ENCODE measurements at places on chromosomes 7 and 10. TPM values are rescaled to one million over a fixed set of nuclear protein-coding genes. Genes with fewer than 3 reads are reported as not detected.

DNA sequence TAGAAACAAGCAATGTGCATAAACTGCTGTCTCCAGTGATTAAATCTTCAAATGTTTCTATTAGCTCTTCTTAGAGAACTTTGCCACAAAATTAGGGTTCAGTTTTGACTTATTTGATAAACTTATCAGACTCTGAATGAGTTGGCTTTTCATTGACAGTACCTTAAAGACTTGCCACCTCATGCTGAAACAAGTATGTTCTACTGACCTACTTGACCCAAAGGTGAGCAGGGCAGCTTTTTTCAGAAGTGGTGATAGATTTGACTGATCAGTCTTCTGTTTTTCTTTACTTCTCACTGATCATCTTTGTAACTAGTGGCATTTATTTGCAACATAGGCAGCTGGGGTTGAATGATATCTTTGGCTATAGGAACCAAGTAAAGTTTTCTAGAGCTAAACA lies 7.8 kb downstream of the ZNF277 start:
- DNase-seq: no peak
- no peaks in the 10 kb centered on the region for H3K27me3 ChIP-seq
- H3K4me1 ChIP-seq: no peaks in the 10 kb centered on the region

GRCh38 chr10:72009425-72010081 lies 45.4 kb downstream of the CHST3 start:
- no peaks in the 10 kb centered on the region for H3K27me3 ChIP-seq
- no peak overlapping the region for H3K27ac ChIP-seq
- DNase-seq: no peak
- no peak overlapping the region for H3K4me3 ChIP-seq
- H3K36me3 ChIP-seq: no peaks in the 10 kb centered on the region

- peaks cover 43% of the 10 kb centered on the region for H3K36me3 ChIP-seq
- no peak overlapping the region for H3K27ac ChIP-seq
- H3K4me1 ChIP-seq: no peaks in the 10 kb centered on the region
- H3K27me3 ChIP-seq: no peaks in the 10 kb centered on the region
- no peak for DNase-seq
Measured at GRCh38 chr10:86461963-86462804, 59.4 kb downstream of the WAPL start.

DNA sequence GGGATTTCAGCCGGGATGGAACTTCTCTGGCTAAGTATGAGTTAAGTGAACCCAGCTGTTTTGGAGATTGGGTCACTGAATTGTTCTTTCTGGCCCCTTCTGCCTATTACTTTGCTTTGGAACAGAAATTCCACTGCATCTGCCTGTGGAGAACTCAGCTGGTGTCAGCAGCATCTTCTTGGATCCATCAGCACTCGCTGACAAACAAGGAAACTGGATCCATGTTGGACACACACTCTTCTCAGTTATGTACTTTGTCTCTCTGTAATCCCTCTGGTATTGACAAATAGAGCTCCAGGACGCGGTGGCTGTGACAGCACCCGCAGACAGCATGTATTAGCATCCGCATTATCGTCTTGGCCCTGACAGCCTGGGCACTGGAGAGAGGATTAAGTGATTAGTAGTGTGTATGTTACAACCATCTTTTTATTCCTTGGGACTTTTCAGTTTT lies 73.0 kb upstream of the BMPER start:
- no peak for DNase-seq
- H3K27ac ChIP-seq: no peak overlapping the region
- H3K27me3 ChIP-seq: no peaks in the 10 kb centered on the region
- no peak overlapping the region for H3K4me3 ChIP-seq
- H3K4me1 ChIP-seq: no peaks in the 10 kb centered on the region

GRCh38 chr7:120442838-120443237 lies 169.9 kb downstream of the KCND2 start:
- H3K36me3 ChIP-seq: no peaks in the 10 kb centered on the region
- no peaks in the 10 kb centered on the region for H3K4me1 ChIP-seq
- no peaks in the 10 kb centered on the region for H3K27me3 ChIP-seq
- no peak for DNase-seq
- H3K27ac ChIP-seq: no peak overlapping the region

DNA sequence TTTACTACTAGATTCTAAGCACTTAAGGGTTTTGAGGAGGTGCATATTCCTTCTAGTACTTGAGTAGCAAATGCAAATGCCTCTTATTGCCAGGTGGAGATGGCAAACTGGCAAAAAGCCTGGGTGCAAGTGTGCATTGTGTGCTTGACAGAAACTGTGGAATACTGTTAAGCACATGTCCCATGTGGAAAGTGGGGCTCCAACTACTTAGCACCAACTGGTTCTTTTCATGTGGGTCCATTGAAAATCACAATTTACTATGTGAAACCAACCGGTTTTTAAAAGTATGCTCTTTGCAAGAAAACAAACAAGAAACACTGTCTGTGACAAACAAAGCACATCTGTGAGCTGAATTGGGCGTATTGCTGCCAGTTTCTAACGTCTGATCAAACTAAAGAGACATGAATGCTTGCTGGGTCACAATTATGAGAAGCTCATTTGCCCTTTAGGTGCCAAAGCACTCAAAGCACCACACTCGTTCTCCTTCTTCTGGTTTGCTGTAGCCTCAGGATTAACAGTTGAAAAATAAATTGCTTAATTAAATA lies 197.4 kb downstream of the SEMA3E start:
- H3K36me3 ChIP-seq: no peaks in the 10 kb centered on the region
- H3K4me3 ChIP-seq: no peak overlapping the region
- DNase-seq: no peak
- H3K27ac ChIP-seq: no peak overlapping the region
- no peaks in the 10 kb centered on the region for H3K27me3 ChIP-seq

- H3K4me3 ChIP-seq: no peak overlapping the region
- H3K36me3 ChIP-seq: no peaks in the 10 kb centered on the region
- H3K4me1 ChIP-seq: peaks cover 5% of the 10 kb centered on the region
- no peak for DNase-seq
- H3K27ac ChIP-seq: no peak overlapping the region
- H3K27me3 ChIP-seq: no peaks in the 10 kb centered on the region
Measured at GRCh38 chr10:11586170-11586569, 25.3 kb downstream of the USP6NL start.

GRCh38 chr7:24721481-24722001 lies 35.7 kb downstream of the GSDME start:
- no peak overlapping the region for H3K27ac ChIP-seq
- DNase-seq: no peak
- no peaks in the 10 kb centered on the region for H3K4me1 ChIP-seq
- H3K4me3 ChIP-seq: no peak overlapping the region
- no peaks in the 10 kb centered on the region for H3K36me3 ChIP-seq

- no peak overlapping the region for H3K27ac ChIP-seq
Measured at GRCh38 chr10:72328045-72328828, 26.5 kb downstream of the DNAJB12 start.

GRCh38 chr10:29254123-29255046 lies 34.5 kb upstream of the LYZL1 start:
- H3K27me3 ChIP-seq: no peaks in the 10 kb centered on the region
- no peaks in the 10 kb centered on the region for H3K4me1 ChIP-seq
- H3K27ac ChIP-seq: no peak overlapping the region
- H3K4me3 ChIP-seq: no peak overlapping the region

DNA sequence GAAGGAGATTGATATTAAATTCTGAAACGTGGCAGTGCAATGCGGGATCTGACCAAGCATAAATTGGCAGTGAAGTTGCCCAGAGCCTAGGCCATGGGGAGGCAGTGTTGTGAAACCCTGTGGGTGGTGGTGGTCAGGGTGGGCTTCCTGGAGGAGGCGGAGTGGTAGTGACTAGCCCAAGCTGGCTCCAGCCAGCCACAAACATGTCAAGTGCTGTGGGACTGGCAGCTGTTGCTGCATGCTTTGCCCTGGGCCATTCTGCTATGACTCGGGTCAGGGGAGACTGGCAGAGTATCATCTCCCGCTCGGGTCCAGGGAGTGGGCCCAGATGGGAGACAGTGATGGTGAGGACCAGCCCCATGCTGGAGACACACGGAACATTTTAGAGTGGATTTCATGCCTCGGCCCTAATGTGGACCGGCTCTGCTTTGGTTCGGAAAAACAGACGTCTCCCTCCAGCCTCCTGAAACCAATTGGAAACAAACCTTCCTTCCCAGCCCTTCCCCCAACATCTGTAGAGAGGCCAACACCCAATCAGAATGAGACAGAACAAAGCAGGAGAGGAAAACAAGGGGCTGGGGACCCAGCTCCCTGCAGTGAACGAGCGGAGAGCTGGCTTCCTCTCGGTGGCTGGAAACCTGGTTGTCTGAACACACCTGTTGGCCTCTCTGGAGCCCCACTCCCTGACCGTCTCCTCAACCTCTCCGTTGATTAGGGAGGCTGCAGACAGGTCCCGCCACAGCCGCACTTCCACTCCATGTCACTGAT lies 58.2 kb downstream of the TMEM270 start:
- no peaks in the 10 kb centered on the region for H3K27me3 ChIP-seq
- H3K4me3 ChIP-seq: no peak overlapping the region
- no peak for DNase-seq
- no peaks in the 10 kb centered on the region for H3K4me1 ChIP-seq
- no peak overlapping the region for H3K27ac ChIP-seq
- H3K36me3 ChIP-seq: no peaks in the 10 kb centered on the region

GRCh38 chr7:18566829-18567228 lies 71.3 kb downstream of the HDAC9 start:
- no peaks in the 10 kb centered on the region for H3K36me3 ChIP-seq
- H3K27me3 ChIP-seq: no peaks in the 10 kb centered on the region
- DNase-seq: no peak
- H3K27ac ChIP-seq: no peak overlapping the region

DNA sequence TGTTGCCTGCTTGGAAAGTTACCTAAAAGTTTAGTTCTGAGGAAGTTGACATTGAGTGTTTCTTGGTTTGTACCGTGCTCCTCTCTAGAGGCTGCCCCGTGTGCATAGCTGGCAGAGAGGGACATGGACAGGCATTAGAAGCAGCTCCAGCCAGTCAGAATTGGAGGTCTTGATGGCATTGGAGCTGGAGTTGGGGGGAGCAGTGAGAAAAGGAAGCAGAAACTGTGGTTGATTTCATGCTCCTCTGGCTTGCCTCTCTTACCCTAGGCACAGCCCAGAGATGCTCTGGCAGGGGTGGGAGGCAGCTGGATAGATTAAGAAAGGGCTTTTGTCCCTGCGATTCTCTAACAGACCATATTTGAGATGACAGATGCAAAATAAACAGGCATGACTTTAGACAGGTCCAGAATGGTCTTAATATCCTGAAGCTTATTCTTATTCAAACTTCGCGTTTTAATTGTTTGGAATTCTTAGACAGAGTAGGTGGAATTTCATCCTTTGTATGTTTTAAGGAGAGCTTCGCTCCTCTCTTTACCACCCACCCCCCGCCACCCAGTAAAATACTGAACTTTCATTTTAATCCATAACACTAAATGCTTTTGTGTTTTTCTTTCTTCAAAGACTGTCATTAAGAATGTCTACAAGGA lies 73.5 kb upstream of the GLCCI1 start:
- H3K27ac ChIP-seq: no peak overlapping the region
- no peak for DNase-seq
- no peaks in the 10 kb centered on the region for H3K36me3 ChIP-seq

DNA sequence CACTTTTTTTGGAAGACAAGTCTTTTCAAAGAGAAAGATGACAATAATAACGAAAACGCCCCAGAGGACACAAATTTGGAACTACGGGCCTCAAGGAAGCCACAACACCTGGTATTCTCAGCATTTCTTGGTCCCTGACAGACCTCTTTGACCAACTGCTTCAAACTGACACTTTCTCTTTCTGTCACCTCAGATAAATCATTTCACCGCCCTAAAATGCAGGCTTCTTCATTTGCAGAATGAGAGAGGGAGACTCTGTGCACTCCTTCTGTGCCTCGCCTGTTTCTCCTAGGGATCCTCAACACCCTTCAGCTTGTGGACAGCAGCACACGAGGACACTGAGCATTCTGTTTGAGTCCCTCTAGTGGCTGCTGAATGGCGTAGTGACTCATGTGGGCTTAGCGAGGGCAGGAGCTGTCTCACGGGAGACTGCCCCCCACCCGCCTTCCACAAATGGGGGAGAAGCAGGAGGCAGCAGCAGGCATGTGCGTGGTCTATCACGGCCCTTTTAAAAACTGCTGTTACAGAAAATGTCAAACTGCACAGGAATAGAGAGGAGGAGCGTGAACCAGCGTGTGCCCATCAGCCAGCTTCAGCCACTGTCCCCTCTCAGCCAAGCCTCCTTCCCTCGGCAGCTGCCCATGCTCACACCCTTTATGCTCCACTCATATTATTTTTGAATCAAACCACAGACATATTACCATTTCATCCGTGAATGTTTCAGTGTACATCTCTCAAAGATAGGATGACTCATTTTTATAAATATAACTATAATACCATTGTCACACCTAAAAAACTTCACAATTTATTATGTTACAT lies 41.4 kb downstream of the GSDME start:
- H3K27me3 ChIP-seq: no peaks in the 10 kb centered on the region
- no peaks in the 10 kb centered on the region for H3K4me1 ChIP-seq
- no peak for DNase-seq

The TSPAN12 gene
- total RNA-seq: not detected

The AKR1C8 gene
- total RNA-seq: 9.2 TPM

The APBB1IP gene
- total RNA-seq: 106 TPM

The PON3 gene
- total RNA-seq: not detected

The HACD1 gene
- 1.7 TPM for total RNA-seq

The SLC18A2 gene
- 0.38 TPM for total RNA-seq

The SLC13A1 gene
- not detected for total RNA-seq

The CDHR3 gene
- total RNA-seq: 12.1 TPM

The TRPV5 gene
- not detected for total RNA-seq

The GRB10 gene
- 7.7 TPM for total RNA-seq
